Right renal pelvis (tissue), 4 donors: ENCODE measurements at places on chromosomes 4 and X. TPM values are rescaled to one million over a fixed set of nuclear protein-coding genes. Genes with fewer than 3 reads are reported as not detected.

DNA sequence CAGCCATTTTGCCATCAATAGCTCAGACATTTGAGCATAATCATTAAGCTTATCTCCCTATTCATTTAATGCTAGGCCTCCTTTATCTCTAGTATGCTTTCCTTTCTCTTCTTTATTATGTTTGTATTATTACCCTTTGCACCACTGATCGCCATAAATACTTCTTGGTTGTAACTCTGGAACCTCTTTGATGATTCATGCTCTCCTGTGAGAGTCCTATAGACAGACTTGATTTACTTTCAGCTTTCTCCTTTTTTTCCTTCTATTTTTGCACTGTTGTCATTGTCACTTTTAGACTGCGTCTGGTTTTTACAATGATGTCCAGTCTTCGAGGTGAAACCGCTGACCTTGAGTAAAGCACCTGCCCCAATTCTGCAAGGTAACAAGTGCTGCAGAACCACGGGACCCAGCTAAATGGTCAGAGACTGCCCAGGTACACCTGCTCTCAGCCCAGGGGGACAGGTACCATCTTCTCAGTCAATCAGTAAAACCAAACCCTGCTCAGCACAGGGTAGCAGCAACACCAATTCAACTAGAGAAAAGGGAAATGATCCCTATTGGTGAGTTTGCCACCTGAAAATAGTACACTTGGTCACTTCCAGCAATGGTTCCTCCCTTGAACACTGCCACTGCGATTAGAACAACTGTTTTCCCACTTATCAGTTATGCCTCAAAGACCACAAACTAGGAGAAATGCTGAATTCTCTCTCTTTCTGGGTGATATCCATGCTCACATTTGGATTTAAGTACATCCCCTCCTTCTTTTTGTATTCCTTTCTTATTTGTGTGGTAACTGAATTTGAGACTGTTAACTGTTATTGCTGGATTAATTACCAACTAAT is 125.1 kb downstream of the MAML3 start:
- no peak for DNase-seq

DNA sequence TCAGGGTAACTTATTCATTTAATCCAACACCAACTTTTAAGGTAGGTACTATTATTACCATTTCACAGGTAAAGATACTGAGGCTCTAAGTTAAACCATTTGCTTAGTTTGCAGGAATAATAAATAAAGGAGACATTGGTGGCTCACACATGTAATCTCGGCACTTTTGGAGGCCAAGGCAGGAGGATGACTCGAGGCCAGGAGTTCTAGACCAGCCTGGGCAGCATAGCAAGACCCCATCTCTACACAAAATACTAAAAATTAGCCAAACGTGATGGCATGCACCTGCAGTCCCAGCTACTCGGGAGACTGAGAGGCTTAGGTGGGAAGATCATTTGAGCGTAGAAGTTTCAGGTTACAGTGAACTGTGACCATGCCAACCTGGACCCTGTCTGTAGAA is 37.7 kb downstream of the SULT1E1 start:
- DNase-seq = no peak

Gene GYG2
- 16.7 TPM for polyA plus RNA-seq

GRCh38 chr4:182928061-182928460 is 10.9 kb upstream of the DCTD start:
- no peak for DNase-seq

Gene TIMM8A
- polyA plus RNA-seq = 19.4 TPM

DNA sequence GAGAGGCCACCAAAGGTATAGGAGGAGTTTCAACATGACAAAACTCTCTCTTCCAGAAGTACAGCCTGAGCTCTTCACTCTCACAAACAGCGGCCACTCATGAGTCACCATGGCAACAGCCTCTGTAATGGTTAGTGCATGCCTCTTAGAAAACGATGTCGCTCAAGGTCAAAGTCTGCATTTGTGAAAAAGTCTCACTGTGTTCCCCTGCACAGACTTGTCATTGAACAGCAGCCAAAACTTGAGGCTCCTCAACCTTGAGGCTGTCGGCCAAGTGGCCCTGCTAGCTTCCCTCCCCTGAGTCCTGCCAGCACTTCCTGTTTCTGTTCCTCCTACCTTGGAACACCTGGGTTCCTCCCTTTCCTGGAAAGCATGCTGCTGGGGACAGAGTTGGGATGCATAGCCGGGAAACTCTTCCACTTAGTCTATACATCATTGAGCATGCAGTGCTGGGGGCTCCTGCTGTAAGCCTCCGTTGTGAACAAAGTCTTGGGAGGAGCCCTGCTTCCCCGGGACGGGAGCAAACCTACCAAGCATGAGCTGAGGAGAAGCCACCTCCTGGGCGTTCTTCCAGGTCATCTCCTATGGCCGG is 66.6 kb downstream of the ING2 start:
- DNase-seq = peak; percentile 7

Gene NCBP2L
- polyA plus RNA-seq = not detected

DNA sequence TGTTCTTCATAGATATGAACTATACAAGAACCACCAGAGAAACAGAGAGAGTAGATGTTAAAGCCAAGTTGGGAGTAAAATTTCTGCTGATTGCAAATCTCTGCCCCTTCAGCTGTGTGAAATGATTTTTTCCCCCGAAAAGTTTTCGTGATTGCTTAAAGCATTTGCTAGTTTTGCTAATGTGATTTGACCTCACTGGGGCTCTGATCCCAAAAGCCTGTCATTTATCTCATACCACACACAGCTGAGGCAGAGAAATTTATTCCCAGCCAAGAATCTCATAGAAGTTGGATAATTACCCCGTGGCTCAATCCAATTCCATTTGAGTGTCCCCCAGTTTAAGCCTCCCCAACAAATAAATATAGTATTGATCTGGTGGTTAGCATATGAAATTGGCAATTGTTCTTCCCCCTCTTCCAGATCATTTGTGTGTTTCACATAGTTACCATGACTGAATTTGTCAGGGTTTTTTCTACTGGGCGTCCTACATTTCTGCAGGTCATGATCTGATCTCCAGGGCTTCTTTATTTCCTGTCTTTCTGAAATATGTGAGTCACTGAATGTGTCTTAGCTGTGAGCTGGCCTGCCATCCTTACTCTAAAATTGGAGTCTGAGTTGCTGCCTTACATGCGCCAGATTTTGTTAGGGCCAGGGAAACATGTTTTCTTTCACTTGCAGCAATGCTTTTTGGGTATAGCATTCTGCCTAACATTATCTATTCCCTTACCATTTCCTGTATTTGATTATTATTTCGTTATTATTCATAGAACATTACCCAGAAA is 167.5 kb upstream of the FRMPD4 start:
- no peak for DNase-seq

DNA sequence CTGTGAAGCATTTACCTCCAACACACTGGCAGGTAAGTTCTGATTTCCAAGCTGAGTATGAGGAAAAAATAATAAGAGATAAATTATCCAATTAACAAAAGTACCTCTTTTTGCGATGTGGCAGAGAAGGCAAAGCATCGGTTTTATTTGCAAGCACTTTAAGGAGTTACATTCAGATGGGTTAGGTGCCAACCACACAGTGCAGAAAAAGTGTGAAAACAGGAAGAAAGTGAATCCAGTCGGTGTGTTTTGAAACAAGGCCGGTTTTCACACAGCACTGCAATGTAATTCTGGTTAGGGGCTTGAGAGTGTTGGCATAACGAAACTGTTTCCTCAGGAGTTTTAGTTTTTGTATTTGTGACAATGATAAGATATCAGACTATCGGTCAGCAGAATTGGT is 130.8 kb upstream of the PDLIM3 start:
- DNase-seq = no peak

DNA sequence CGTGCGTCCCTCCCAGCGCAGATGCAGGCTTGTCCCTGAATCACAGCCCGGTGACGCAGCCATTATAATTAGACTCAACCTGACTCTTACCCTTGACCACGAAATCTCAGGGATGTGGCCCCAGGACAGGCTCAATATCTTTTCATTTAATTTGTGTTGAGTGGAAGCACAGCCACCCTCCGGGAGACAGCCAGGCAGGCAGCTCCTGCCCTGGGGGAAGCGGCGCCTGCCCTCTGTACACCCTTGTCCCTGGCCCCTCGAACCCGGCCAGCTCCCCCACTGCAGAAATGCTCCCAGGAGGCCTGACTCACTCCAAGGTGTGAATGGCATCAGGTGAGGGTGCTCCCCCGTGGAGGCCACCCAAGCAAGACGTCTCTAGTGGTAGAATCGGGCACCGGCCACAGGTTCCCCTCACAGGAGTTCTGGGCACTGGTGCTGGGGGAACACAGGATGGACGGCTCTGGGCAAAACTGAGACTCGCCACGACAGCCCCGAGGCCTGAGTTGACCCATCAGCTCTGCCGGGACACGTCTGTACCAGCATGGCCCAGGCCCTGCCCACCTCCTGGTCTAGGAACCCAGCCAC is 2.7 kb downstream of the CPLX1 start:
- DNase-seq = no peak

- no peak for DNase-seq
Observed at GRCh38 chrX:38804432-38804681, 3.1 kb downstream of the MID1IP1 start.

Gene EXOC1L
- polyA plus RNA-seq = not detected

GRCh38 chr4:81454499-81454898 is 17.2 kb downstream of the RASGEF1B start:
- no peak for DNase-seq

DNA sequence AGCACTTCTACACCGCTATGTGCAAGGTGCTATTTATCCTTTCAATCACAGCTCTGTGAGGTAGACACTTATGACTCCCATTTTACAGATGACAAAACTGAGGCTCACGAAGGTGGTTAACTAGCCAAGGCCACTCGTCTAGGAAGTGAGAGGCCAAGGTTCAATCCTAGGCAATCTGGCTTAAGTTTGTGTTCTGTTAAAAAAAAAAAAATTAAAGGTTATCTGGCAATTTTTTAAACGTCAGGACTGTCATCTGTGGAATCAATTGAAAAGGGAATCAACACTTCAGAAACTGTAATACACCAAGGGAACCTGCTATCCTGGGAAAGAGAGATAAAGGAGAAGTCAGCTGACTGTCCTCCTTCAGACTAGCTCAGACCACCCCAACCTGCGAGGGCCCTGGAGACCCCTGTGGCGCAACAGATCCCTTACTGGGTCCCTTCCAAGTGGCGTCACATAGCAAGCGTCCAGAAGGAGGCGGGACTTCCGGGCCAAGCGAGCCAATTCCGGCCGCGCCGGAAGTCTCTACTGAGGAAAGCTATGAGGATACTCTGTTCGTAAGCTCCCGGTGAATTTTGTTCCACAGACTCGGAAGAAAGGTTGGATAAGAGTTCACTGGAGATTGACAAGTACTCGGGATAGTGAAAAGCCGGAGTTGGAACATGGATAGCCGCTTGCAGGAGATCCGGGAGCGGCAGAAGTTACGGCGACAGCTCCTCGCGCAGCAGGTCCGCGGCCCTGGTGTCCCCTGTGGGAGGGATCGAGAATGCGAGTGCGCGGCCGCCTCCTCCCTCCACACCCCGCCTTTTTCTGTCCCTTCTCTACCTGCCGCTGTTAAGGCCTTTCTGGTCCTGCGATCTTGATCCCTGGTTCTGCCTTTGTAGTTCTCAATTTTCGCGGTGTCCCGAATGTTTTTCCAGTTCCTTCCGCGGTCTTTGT is at the start of gene METTL14:
Gene METTL14, plus strand, starts transcription at position 520 of the 939 bp plus-strand sequence. Its CDS starts 143 bp downstream, at position 663.
- peak; percentile 92 for DNase-seq

- DNase-seq = peak; percentile 63
Observed at GRCh38 chr4:73573794-73574528, 46.3 kb downstream of the RASSF6 start.

- DNase-seq = no peak
Observed at GRCh38 chrX:38109042-38109898, 102.9 kb downstream of the SYTL5 start.

DNA sequence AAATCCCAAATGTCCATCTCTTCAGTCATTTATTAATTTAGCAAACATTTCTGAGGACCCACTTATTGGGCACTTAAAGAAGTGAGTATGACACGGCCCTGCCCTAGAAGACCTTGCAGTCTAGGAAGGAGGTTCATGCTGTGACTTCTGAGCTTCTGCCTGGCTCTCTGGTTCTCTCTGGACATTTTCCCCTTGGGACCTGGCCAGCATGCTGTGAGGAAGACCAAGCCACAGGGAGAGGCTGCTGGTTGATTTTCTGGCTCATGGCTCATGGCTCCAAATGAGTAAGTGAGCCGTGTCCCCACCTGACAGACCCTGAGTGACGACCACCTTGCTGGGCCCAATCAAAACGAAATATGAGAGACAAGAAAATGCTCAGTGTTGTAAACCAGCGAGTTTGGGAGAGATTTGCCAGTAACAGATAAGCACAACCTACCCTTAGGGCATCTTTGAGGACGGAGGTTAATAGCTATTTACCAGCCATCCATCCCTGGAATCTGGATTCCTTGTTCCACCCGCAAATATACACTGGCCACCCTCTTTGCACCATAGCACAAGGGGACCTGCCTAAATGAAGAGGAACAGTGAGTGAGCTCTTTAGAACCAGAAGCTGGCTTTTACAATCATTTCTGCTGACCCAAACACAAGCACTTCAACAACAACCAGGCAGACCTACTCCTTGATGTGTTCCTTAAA is 876 bp downstream of the MPP1 start:
- no peak for DNase-seq

DNA sequence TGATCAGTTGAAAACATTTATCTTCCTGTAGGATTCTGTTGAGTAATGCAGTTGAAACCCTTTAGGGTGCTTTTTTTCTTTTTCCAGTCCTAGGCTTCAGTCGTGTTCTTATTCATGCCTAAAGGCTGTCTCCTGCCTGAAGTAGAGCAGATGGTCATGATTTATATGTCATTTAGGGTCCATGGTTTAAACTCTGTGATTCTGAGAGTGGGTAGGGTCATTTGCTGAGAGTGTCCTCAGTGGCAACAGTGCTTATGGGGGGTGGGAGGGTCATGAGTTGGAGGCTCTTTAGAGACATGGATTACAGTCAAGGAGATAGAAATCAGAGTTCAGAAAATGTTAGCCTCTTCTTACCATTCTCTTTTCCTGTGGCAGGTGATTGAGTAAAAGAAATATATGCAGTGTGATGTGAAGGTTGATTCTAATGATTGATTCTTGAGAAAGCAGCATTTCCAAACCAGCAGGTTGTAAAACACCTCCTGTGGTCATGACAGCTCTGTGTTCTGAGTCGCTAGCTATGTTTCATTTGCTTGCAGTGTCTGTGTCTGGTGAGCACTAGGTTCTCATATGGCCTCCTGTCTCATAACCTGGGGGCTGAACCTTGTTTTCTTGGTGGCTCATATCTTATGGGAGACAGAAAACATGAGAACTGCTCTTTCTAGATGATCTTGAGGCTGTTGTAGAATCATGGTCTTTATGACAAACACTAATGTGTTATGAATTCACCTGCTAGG is 60.4 kb downstream of the JADE1 start:
- DNase-seq = no peak

DNA sequence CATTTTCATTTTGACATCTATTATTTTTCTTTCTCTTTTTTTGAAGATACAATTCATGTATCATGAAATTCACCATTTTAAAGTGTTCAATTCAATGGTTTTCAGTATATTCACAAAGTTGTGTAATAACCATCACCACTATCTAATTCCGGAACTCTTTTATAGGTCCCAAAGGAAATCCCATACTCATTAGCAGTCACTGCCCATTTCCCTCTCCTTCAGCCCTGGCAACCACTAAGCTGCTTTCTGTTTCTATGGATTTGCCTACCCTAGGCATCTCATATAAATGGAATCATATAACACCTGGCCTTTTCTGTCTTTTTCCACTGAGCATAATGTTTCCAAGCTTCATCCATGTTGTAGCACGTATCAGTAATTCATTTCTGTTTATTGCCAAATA is 3.2 kb upstream of the FGF2 start:
- DNase-seq = no peak
